ENCODE measurements at places on chromosomes 2 and 18.

- no peak for DNase-seq
Measured at GRCh38 chr2:231780123-231780908, 766 bp downstream of the PDE6D start.

DNA sequence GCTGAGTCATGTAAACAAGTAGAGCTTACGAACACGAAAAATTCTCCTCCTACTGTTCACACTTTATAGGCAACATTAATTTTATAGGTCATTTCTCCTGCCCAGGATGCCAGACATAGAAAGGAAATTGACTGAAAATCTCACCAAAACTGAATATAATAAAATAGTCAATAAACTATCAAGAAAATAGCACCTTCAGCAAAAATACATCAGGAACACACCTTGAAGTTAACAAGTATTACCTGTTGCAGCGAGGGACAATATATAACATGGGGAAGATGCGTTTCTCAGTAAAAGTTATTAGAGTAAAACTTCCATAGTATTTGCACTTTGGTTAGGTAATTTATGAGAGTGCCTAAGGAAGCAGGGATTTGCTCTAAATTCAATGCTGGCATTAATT is 344.6 kb downstream of the KCNJ3 start:
- no peak for DNase-seq

DNA sequence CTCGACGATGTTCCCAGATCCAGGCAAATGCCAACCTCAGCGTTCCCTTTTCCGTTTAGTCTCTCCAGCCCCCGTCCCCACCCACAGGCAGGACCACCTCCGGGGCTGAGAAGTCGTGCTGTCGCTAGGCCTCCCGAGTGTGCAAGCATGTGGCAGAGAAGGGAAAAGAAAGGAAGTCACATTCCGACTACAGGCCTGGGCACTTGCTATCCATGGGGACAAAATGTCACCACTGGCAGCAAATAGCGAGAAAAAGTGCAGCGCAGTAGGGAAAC is 420 bp downstream of the PIGN start:
- no peak for DNase-seq

GRCh38 chr2:164496881-164497280 is 124.4 kb downstream of the GRB14 start:
- no peak for DNase-seq

DNA sequence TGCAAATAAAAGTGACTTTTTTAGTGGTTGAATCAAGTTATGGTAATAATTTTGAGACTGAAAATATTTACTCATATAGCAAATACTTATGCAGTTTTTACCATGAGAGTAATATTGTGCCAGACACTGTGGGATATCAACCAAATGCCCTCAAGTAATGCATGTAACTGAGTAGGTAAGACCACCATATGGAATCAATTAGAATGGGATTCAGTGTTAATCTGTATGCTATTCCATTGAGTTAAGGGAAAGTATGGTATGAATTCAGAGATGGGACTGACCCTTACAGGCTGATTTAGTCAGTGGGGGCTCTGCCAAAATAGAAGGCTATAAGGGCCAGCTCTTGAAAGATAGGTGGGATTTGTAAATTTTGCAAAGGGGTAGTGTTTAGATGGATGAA is 131.6 kb downstream of the CCDC85A start:
- no peak for DNase-seq

DNA sequence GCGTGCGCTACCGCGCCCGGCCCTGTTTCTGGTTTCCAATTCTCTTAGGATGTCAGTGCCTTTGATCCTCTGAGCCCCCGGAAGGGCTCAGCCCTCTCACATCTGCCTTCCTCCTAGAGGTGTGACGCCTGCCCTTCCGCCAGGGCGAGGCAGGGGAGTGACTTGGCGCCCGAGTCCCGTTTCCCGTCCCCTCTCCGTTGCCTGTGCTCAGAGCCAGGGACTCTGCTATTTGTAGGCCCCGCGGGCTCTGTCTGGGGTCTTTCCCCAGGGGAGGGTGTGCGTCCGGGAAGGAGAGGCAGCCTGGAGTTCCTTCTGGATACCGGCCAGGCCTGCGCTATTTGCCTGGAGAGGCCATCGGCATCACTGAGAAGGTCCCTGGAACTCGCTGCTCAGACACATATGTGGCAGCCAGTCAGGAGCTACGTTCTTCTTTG is 103.7 kb upstream of the TAF1B start:
- peak; percentile 82 for DNase-seq

GRCh38 chr18:10912790-10913545 is 236.4 kb downstream of the PIEZO2 start:
- DNase-seq = no peak

- DNase-seq = no peak
Measured at GRCh38 chr2:68156419-68156818, 1.3 kb upstream of the PNO1 start.

GRCh38 chr18:35497027-35497369 is 762 bp downstream of the INO80C start:
- no peak for DNase-seq

All from T-helper 1 cell (primary cell).